ENCODE measurements at places on chromosomes 5 and 9.

DNA sequence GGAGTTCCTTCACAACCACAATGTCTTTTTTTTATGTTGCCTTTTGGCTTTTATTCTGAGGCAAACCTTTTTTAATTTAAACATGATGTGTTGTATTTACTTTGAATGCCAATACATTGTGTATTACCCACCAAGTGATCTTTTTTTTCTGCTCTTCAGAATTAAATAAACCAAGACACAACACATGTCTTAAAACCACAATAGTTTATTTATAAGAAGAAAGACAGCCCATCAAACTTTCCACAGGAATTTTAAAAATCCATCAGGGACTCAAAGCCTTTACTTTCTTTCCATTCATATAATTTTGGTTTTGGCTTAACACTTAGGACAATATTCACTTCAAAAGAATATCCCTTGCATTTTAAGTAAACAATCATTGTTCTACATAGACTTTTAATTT is 321.8 kb upstream of the MEF2C start:
- DNase-seq: no peak

DNA sequence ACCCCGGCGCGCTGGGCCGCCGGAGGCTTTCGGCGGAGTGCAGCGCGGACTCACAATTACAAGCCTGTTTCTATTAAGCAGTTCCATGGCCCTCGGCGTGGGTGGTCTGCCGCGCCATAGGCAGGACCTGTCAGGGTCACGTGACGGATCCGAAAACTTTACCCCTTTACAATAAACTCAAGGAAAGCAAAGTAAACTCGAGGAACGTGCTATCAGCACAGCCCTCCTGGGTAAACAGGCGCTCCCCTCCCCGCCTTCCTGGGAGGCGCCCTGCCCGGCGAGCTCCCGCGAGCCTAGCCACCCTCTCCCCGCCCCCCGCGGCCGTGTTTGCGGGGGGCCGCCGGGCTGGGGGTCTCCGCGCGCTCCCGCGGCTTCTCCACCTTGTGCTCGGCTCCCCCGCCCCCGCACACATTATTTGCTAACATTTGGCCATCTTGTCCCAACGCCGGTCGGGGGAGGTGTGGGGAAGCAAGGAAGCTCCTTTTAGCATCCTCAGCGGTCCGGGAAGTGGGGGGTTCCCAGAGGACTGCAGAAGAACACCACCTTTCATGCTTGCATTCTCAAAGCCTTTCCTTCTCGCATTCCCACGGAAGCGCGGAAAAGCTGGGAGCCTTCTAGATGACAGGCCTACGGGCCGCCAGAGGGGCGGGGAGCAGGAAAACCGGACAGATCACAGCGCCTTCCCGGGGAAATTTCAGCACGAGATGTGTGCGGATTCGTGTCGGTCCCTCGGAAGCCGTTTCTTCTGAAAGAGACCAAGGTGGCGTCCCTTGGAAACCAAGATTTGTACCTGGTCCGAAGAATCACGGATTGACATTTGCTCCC is at the start of gene PTCH1:
TSS of gene PTCH1 (minus strand) at position 238 of the 825 bp plus-strand sequence.
- DNase-seq: peak; percentile 76

DNA sequence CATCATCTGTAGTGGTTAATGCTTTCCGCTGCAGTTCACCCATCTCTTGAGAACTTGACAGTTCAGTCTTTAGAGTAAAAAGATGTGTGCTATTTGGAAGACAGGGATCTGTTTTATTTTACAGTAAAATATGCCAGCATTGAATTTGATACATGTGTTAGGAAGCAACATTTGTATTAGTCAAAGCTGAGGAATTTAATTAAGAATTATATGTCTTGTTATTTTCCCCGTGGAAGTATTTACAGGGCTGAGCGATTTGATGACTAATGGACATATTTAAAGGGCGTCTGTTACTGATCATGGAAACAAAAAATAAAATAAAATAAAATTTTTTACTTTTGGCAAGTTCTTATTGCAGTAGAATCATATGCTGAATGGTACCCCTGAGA is 101.3 kb downstream of the PAM start:
- no peak for DNase-seq

- no peak for DNase-seq
These were observed at the start of gene GRM6 for GRCh38 chr5:178994580-178995340. GRM6 (minus strand) TSS chr5:178995320; CDS start chr5:178994944, 376 bp downstream.

DNA sequence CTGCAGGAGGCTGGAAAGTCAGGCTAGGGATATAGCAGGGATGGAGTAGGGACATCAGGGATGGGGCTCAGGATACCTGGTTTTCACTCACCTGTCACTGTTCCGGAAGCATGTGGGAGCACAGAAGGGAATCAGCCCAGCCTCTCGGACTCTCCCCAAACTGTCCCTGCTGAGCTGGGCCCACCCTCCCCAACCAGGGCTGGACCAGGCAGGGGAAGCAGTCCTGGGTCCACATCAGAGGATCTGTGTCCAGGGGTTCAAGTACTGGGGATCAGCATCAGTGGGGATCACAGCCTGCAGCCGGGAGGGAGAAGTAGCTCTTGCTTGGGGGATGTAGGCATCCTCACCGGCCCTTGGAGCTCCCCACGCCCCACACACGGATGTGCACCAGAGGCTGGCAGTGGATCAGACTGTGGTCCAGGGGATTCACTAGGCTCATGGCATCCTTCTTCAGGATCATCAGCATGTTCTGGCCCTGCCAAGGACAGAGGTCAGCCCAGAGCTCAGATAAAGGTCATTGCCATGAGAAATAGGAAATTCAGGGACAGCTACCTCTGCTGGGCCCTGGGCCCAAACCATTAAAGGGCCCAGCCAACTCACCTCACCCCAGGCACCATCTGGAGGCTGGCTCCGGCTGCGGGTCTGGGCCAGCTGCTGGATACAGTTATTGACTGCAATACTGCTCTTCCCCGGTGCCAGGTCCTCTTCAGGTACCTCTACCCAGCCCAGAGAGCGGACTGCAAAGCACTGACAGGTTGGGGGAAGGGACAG is 2.5 kb downstream of the APBB3 start:
- no peak for DNase-seq

DNA sequence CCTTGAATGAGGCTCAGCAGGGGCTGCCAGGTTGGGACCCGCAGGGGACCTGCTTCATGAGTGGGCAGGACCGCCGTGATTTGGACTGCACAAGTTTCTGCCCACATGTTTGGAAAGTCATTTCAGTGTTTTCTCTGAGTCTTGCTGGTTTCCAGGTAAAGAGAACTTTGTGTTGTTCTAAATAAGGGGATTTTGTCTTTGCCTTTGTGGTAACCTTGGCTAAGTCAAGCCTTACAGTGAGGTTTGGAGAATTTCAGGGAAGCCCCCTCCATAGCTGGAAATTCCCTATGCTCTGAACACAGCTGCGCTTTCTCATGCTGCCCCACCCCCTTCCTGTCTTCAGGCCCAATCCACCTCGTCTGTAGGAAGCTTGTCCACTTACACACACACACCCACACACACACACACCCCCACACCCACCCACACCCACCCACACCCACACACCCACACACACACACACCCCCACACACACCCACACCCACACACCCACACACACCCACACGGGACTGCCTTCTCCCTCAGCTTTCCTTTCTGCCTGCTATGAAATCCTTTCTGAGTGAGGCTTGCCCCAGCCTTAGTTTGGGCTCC is 270.1 kb downstream of the HSPA4 start:
- DNase-seq: no peak

- DNase-seq: no peak
These were observed 368.4 kb downstream of the TLE1 start for GRCh38 chr9:81320909-81321482.

- DNase-seq: no peak
These were observed 46.3 kb downstream of the AP3S1 start for GRCh38 chr5:115888027-115888426.

DNA sequence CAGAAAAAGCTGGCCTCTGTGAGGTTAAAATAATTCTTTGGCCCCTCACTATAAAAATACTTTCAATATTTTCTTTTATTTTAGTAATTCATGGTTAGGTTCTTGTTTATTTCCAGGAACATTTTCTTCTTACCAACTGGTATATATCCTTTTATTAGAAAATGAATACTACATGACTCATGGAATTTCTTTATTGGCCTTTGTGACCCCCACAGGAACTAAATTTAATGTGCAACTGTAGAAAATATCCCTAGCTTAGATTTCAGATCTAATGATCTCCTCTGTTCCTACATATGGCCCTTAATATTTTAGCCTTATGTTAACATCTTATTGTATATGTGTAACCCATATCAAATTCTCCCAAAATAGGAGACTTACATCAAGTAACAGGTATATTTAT is 429.9 kb downstream of the NR2F1-AS1 start:
- DNase-seq: no peak

- DNase-seq: no peak
These were observed 21.6 kb downstream of the FBXW11 start for GRCh38 chr5:171984748-171985419.

DNA sequence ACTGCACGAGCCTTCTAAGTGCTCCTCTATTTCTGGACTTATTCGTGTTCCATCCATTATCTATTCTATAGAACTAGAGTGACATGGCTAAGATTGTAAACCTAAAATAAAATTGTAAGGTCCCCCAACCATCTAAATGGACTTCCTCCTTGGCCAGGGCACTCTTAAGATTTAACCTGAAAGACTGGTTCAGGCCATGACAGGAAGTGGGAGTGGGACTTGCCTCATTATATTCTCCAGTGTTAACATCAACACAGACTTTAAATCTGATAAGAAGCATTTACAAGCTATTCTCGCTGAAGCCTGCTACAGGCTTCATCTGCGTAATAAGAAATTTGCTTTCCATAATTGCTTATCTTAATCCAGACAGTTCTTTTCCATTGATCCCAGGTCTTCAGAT is 117.0 kb downstream of the SSBP2 start:
- no peak for DNase-seq

GRCh38 chr5:153752890-153753289 is 262.4 kb downstream of the GRIA1 start:
- DNase-seq: no peak
